ENCODE measurements at places on chromosomes 6 and 20.

GRCh38 chr6:107493158-107494057, 3.5 kb downstream of the SOBP start:
- no peak for DNase-seq

DNA sequence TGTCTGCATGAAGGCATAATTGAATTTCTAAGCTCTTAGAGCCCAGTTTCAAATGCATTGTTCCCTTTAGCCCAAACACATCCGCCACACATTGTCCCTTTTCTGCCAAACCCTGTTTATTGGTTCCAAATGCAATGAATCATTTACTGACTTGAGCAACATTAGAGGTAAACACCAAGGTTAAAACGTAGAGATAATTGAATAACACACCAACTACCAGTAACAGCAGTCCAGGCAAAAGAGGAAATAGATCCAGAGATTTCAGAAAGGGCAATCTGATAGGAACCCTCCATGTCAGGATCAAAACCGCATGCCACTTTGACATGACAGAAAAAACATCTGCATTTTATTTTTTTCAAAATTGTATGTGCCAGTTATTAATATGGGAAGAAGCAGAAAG, 114.8 kb downstream of the PKHD1 start:
- DNase-seq: no peak

DNA sequence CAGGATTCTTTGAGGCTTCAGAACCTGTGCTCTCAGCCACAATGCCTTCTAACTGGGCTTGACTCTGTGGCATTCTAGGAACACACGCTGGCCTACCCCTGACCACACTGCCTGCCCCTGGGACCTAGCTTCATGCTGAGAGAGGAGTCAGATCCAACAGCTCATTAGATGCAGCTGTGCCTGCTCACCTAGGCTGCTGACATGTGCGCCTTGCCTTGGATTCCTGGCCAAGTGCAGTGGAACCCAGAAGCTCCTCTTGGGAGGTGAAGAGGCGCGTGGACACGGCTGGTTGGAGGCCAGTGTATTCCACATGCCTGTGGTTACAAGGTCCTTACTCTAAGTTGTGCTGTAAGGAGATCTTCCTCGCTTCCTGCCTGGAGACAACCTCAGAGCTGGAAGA, 24.7 kb upstream of the KCNK16 start:
- no peak for DNase-seq

- no peak for DNase-seq
Observed at GRCh38 chr6:43669922-43670622, 17.5 kb downstream of the MRPS18A start.

GRCh38 chr6:88263591-88263990, 97.4 kb upstream of the CNR1 start:
- no peak for DNase-seq

GRCh38 chr6:18216411-18216810, 47.9 kb downstream of the DEK start:
- no peak for DNase-seq

- DNase-seq: no peak
Observed at GRCh38 chr20:20134941-20135575, 82.7 kb downstream of the CFAP61 start.

GRCh38 chr20:59645761-59646171, 41.4 kb downstream of the PHACTR3 start:
- DNase-seq: no peak

DNA sequence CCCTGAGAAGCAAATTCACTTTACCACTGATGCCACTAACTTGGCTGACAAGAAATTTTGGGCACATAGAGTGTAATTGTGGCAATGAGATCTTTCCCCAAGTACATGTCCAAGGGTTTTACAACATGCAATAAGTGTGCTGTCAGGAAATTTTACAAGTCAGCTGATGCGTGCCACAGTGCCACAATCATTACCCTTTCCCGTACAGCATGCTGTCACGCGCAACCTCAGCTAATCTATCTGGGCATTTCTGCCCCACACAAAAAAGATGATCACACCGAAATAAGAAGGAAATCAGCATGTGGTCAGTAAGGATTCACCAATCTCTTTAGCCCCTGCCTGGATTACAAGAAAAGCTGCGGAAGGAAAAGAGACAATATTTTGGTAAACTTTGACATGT, 163.6 kb upstream of the PREP start:
- DNase-seq: no peak

- no peak for DNase-seq
Observed at GRCh38 chr6:111943726-111944125, 70.5 kb upstream of the FYN start.

- DNase-seq: no peak
Observed at GRCh38 chr6:125013938-125014660, 51.9 kb downstream of the RNF217 start.

DNA sequence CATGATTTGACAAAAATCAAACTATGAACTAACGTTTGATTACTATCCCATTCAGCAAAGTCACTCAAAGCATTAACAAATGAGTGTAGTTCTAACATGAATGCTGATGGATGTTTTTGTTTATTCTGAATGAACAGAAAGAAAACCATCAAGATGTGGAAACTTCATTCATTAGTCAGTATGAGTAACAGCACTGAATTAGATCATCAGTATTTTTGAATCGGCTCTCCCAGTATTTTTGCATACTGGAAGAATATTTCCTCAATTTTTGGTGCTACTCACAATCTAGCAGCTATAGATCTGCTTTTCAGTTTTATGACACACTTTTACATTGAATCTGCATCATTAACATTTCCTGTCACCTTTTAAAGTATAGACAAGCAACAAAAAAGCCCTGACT, 63.8 kb upstream of the CD83 start:
- no peak for DNase-seq

DNA sequence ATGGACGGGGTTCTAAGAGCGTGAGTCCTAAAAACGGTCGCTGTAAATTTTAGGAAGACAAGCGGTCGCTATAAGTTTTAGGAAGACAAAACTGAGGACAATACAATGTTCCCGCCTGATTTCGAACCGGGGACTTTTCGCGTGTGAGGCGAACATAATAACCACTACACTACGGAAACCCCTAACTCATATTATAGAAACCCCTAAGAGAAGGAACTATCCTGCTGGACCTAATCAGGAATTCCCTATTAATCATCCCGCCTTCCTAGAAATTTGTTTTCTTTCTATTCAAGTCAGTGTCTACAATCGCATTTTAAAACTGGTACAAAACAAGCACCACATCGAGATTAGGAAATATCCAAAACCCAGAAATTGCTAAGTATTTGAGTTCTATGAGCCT, 183.8 kb downstream of the OR2B2 start:
- no peak for DNase-seq

GRCh38 chr6:15491255-15491985, 171.4 kb downstream of the DTNBP1 start:
- DNase-seq: peak; percentile 20

GRCh38 chr20:46483879-46484278, 29.5 kb downstream of the ZNF334 start:
- DNase-seq: no peak

DNA sequence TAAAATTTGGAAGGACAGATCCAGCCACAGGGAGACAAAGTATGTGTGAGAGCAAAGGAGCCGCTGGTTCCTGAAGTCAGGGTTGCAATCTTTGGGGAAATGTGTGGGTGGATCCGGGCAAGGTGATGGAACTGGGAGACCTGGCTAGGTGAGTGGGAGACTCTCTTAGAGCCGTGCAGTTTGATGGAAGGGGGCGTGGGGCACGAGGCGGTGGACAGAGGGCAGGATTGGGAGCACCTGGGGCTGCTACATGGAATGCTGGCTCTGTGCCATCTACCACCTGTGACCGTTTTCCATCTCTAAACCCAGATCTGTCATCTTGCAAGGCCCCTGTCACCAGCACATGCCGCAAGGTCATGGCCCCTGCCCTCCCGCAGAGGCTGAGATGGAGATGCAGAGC, 268.4 kb downstream of the SMOC2 start:
- DNase-seq: no peak

DNA sequence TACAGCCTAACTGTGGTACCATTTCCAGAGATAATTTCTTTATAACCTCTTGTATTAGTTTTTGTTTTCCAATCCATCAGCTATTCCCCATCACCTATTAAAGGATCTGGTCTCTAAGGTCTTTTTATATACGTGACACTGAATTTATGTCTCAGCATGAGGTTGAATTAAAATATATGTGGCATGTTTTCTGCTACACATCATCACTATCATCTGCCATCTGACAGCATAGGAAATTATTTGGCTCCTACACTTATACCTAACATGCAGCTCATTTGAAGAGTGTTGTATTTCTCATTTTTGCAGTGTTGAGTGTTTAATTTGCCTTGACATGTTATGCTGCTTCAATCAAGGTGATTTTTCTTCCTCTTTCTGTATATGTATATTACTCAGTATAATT, 100.3 kb downstream of the LIN28B start:
- no peak for DNase-seq

- no peak for DNase-seq
Observed at GRCh38 chr20:2114990-2115681, 13.5 kb downstream of the STK35 start.

DNA sequence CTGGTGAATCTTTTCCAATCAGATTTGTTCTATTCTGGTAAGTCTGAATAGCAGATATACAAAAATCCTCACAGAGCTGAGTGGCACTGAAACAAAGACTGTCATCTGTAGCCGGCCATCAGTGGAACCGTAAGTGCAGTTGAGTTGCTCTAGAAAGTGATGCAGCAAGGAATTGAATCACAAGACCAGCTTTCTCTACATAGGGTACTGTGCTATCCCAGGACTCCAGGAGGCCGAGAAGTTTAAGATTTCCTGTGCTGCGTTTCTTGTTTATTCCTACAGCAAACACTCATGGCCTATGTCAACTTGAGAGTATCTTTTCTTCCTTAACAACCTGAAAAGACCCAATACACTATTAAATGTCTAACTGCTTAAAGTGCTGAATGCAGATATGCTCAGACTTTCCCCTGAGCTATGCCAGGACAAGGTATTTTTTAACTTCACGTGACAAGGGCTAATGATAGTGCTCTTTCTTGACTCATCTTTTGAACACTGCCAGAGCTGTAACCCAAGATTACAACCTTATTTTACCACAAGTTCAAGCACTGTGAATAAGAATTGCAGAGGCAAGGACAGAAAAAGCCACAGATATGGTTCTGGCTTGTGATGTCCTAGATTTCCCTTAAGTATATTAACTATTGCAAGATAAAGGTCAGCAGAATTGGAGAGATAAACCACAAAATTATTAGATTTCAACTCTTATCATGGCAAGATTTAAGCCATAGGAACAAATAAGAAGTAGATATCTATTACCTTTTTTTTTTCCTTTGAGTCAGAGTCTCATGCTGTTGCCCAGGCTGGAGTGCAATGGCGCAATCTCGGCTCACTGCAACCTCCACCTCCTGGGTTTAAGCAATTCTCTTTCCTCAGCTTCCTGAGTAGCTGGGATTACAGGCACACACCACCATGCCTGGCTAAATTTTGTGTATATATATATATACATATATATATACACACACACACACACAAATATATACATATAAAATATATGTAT, 71.6 kb downstream of the GJA1 start:
- no peak for DNase-seq

- DNase-seq: no peak
Observed at GRCh38 chr20:42482808-42483207, 706.9 kb downstream of the PTPRT start.

- DNase-seq: no peak
Observed at GRCh38 chr20:51255417-51255816, 232.5 kb upstream of the KCNG1 start.

DNA sequence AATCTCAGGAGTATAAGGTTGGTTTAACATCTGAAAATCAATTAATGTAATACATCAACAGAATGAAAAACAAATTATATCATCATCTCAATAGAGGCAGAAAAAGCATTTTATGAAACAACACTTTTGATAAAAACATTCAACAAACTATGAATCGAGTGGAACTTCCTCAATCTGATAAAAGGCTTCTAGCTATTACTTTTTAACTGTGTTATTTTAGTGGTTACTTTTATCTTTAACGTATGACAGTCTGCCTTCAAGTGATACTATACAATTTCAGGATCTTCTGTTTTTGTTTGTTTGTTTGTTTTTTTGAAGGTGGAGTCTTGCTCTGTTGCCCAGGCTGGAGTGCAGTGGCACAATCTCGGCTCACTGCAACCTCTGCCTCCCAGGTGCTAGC, 73.7 kb downstream of the ZFAND3 start:
- no peak for DNase-seq

GRCh38 chr6:135346747-135347146, 150.8 kb downstream of the AHI1 start:
- no peak for DNase-seq

DNA sequence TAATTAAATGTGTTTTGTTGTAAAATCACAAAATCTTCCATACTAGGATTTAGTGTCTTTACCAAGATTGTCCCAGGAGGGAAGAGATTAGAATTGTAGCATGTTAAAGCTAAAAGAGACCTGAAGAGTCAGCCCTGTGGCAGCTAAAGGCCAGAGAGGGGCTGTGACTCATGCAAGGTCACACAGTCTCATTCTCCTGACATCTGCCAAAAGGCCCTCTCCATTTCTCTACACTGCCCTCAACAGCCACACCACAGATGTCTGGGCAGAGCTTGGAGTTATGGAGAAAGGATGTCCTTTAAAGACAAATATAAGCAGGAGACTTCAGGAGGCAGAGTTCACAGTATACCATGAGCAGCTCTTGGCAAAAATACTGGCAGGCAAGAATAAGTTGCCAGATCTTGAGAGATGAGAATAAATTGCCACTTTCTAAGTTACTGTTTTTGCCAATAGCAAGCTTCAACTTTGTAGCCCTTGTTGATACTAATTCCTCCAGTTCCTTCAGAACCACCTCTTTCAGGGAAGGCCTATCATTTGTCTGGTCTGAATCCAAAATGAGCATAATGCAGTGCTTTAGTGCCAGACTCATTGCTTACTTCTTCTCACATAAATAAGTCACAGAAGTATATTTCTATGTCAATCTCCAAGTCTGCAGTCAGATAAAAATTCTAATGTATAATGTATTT, 41.7 kb downstream of the AKIRIN2 start:
- DNase-seq: no peak

DNA sequence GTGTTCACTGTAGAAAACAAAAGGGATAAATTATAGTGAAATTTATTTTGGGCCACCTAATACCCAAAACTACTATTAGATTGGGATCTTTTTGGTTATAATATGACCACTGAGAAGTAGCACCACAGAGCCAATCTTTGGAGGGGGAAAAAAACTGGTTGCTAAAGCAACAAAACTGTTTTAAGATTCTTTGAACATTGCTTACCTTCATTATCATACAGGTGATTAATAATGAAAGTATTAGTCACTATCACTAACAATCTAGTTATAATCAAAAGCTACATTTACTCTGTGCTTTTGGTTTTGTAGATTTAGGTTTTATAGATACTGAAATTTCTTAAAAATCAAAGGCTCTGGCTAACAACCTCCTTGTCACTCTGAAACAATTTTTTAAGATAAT, 31.7 kb downstream of the STX7 start:
- no peak for DNase-seq

- DNase-seq: no peak
Observed at GRCh38 chr6:107956181-107956580, 1.8 kb downstream of the SEC63 start.

DNA sequence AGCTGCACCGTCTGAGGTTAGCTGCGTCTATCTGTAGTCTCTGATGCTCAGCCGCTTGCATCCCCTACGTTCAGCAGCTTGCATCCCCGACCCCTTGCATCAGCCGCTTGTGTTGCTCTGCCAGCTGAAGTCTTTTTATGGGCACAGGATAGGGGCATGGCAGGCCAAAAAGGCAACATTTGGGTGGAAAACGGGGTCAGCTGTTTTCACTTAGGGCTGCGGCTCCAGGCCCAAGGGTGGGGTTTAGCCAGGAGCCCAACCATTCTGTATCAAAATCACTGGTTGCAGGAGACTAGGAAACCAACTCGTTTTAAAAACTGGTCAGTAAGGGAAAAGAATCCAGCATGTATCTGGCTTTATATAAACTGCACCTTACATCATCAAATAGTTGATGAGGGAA, 49.9 kb downstream of the FAM50B start:
- no peak for DNase-seq
